ENCODE measurements at places on chromosomes 6 and 20.

GRCh38 chr20:62628691-62629090 is 13.6 kb upstream of the SLCO4A1 start:
- DNase-seq: no peak

GRCh38 chr6:75279418-75279817 is 5.2 kb downstream of the TMEM30A start:
- no peak for DNase-seq

GRCh38 chr6:115896538-115897129 is 164.1 kb downstream of the FRK start:
- DNase-seq: no peak

DNA sequence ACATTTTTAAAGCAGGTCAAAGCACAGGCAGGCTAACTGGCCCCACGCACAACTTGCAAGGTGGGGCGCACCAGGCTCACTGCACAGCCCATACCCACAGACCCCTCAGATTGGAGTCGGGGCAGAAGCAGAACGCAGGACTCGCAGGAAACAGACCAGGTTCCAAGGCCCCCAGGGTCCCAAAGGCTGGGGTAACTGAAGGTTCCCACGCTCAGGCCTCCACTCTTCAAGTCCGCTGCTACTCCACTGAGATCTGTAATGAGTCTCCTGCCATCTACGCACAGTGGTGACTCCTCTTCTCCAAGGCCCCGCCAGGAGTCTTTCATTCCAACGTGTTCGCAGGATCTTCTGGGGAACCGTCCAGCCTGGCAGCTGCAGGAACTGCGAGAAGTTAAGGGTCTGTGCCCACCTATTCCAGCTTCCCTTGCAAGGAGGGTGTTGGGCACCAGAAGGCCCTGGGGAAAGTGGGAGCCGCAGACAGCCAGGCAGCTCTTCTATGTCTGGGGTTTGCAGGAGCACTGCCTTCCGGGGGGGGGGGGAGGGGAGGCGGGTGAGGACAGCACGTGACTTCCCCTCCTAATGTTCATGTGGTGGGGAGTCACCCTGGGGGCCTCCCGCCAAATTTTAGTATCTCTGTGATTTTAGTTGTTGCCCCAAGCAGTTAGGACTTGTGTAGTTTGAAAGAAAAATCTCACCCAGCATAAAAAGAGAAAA is 2.0 kb upstream of the TAF4 start:
- DNase-seq: no peak

All from CD4-positive, alpha-beta T cell treated with Interleukin-15 for 4 hours (primary cell).